ENCODE measurements at places on chromosomes 16 and 17.

DNA sequence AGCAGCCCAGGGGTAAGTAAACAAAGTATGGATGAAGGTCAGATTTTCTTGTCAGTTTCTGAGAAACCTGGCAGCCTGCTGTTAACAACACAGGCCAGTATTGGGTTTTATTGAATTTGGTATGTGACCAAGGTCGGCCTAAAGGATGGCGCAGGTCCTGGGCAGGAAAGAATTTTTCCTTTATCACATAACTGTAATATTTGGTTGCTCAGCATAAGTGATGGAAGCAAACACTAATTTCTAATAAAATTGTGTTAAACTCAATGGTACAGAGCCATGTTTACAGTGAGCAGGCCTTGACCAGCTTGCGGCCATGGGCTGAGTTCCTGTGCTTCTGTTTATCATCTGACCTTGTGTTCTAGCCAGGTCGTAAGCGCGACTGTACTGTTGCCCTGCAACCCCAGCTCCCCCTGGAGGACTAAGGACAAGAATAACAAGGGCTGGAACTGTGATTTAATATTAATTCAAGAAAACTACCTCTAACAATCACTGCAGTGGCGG lies 10.5 kb downstream of the POLDIP2 start:
- no peak for DNase-seq

GRCh38 chr16:54266363-54266955 lies 20.1 kb downstream of the IRX3 start:
- no peak for DNase-seq

- peak; percentile 70 for DNase-seq
Observed at GRCh38 chr17:68346448-68346847, 55.2 kb downstream of the ARSG start.

DNA sequence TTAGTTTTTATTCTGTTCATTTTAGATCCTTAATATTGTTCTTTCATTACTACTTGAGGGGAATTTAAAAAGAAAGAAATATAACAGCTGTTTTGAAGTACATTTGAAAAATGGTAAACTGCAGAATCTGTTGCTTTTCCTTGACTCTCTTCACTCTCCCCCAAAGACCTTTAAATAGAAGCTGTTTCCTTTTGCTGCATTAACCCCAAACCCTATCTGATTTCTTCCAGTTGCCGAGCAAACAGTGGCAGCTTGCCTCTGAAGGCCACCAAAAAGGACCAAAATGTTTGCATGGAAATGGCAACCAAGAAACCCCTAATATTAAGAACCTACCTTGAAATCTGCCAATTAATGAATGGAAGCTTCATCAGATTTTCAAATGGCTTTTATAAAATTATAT lies 37.1 kb downstream of the PRKCA start:
- DNase-seq, result no peak

DNA sequence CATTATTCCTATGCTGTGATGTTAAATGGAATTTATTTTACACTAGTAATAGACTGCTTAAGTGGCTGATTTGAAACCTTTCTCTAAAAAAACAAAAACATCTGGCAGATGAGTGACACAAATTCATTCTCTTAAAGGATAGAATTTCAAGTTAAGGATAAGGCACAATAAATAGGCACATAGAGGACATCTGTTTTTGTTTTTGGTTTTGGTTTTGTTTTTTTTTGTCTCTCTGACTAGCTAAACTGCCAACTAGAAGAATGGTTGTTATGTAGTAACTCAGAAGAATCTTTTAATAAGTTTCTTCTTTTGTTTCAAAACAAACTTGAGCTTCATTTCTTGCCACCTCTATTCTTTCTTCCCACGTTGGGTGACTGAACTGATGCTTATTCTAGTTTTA lies 5.1 kb upstream of the VPS4A start:
- no peak for DNase-seq

GRCh38 chr16:49664221-49665215 lies 191.4 kb downstream of the ZNF423 start:
- DNase-seq, result no peak

DNA sequence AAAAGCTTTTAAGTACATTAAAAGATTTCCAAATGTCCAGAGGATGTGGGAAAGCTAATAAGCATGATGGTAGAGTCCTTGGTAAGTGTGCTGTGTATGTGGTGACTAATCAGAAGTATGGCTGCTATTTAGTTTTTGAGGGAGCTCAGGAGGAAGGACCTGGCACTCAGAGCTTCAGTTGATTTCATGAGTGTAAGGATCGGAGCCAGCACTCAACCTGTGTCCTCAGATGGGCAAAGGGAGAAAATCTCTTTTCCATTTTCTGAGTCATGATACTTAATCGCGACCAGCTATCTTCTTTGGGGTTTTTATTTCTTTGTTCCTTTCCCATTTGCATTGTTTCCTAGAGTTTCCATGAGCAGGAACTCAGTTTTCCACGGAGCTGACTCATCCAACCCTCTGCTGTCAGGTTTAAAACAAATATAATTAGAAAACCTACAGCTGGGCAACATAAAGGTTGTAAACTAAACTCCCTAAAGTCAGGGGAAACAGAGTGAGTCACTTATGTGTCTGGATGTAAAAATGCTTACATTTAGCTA lies 125.4 kb downstream of the MAP2K6 start:
- DNase-seq, result no peak

DNA sequence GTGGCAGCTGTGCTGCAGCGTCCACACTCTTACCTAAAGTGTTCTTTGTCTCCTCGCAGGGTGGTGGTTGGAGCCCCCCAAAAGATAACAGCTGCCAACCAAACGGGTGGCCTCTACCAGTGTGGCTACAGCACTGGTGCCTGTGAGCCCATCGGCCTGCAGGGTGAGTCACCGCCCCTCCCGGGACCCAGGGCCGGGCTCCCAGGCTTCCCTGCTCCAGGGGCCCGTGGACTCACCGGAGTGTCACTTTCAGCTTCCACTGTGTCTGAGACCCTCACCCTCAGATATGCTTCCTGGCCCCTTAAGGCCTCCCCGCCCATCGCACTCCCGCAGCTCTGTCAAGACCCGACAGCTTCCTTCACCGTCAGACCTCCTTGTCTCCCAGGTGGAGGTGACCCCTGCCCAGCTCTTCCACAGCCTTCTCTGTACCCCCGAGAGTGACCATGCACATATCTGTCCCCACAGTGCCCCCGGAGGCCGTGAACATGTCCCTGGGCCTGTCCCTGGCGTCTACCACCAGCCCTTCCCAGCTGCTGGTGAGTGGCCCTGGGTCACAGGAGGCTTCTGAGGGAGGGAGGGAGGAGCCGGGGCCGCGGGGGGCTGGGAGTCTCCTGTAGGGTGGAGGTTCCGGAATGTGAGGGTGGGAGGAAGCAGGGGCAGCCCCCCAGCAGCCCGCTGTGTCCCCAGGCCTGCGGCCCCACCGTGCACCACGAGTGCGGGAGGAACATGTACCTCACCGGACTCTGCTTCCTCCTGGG lies 1.8 kb downstream of the ITGAX start:
- DNase-seq, result no peak

GRCh38 chr16:75535901-75536300 lies at the start of gene CHST5:
CHST5 (minus strand) TSS chr16:75536108; CDS start chr16:75530384, 5,724 bp downstream.
- DNase-seq, result no peak

GRCh38 chr17:37830151-37830993 lies 85.5 kb upstream of the HNF1B start:
- no peak for DNase-seq

GRCh38 chr16:11212798-11213196 lies 43.2 kb downstream of the SOCS1 start:
- no peak for DNase-seq

- no peak for DNase-seq
Observed at GRCh38 chr17:34837876-34838478, 123.3 kb downstream of the CCT6B start.

- no peak for DNase-seq
Observed at GRCh38 chr17:78789663-78790181, 7.6 kb upstream of the CYTH1 start.

DNA sequence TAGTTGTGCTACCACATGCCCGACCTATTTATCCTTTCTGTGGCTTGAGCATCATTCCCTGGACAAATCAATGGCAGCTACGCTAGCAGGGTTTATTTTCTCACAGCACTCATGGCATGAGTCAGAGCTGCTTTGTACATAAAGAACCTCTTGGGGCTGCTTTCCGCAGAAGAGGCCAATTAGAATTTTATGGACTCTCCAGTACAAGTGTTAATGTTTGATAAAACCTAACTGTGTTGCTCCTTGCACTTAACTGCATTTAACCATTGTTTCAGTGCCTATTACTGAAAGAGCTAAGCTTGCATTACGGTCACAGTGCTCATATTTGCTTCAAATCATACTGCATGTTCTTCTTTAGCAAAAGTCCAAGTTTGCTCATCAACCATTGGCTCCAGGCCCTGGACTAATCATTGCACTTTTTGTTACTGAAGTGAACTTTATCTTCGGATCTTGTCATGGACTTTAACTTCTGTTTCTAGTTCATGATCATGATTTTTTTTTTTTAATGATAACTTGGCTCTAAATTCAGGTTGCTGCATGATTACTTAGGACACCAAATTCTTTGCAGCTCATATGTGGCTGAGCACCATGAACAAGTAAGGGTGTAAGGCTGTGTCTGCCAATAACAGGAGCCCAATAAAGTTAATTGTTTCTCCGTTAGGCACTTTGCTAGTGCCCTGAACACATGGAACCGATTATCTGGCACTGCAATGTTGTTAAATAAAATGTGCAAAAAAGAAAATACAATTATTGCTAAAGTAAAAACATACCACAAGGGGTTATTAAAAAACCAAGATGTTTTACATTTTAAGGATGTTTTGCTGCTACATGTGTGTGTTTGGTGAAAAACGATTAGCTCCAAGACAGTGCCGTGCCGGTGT lies 492.2 kb downstream of the KCNJ2 start:
- DNase-seq, result no peak

DNA sequence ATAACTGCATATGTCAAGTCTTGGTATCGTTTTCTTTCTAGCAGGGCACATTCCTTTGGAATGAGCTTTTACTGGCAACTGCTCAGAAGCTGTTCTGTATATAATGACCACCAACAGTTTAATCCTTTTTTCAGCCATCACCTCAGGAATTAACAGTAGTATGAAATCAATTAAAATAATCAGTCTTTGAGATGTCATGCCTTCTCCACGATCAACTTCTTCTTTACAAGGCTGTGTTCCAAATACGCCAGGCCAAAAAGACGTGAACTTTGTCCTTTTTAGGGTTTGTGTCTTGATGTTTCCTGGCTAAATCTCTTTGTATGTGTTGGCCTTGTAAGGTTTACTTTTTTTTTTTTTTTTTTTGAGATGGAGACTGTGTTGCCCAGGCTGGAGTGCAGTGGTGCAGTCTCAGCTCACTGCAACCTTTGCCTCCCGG lies 54.9 kb downstream of the ABCC1 start:
- DNase-seq, result no peak

- no peak for DNase-seq
Observed at GRCh38 chr17:81578561-81579225, 26.5 kb upstream of the FAAP100 start.
